Left ventricle myocardium inferior (tissue), 1 donor: ENCODE measurements at places on chromosomes 16 and 17.

- DNase-seq: peak; percentile 14
These were observed 309.6 kb downstream of the KCNJ2 start for GRCh38 chr17:70478902-70479301.

DNA sequence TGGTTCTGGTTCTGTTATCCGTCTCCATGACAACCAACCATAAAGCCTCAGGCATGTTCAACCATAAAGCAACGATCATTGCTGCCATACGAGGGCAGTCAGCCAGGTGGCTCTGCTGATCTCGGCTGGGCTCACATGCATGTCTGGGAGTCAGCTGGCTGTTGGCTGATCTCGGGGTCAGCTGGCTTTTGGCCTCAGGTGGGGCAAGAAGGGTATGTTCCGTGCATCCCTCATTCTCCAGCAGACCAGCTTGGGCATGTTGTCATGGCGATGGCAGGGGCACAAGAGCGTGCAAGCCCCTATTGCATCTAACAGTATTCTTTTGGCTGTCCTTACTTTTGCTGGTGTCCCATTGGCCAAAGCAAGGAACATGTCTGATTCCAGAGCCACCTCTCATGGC lies 86.2 kb downstream of the ABCC6 start:
- no peak for DNase-seq

DNA sequence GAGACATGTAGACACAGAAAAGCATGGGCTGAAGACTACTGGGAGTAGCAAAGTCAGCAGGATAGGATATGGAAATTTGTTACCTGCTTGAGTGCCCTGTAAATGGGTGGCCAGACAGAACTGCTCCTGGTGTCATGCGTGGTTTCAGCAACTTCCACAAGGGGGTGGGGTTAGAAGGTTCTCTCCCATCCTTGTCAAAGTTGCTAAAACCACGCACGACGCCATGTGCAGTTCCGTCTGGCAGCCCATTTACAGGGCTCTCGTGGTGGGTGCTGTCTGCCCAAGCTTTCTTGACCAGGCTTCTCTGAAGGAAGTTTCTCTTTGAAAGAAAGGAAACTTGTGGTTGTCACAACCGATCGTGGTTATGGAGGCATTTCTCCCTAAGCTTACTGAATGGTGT lies 6.9 kb upstream of the DBNDD1 start:
- no peak for DNase-seq

GRCh38 chr17:52410781-52411180 lies 252.3 kb upstream of the CA10 start:
- no peak for DNase-seq
